Activated CD4-positive, alpha-beta T cell treated with anti-CD3 and anti-CD28 coated beads, Interleukin-2, Interleukin-6, amounts not matched to agents 100 ng/mL and 50 ng/mL, durations not matched to agents 16 hours and 8 hours (primary cell): ENCODE measurements at places on chromosomes 5 and 9.
A peak's percentile ranks its signal among the peaks of the same experiment; 100 is the strongest.

DNA sequence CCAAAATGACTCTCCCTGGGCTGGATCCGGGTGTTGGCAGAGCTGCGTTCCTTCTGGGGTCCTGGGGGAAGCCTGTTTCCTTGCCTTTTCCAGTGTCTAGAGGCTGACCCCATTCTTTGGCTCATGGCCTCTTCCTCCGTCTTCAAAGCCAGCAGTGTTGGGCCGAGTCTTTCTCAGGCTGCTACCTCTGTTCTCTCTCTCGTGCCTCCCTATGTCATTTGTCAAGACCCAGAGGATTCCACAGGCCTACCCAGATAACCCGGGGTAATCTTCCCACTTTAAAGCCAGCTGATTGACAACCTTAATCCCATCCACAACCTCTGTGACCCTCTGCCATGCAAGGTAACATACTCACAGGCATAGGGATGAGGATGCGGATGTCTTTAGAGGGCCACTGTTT lies 55.0 kb upstream of the KCNMB1 start:
- DNase-seq = no peak

DNA sequence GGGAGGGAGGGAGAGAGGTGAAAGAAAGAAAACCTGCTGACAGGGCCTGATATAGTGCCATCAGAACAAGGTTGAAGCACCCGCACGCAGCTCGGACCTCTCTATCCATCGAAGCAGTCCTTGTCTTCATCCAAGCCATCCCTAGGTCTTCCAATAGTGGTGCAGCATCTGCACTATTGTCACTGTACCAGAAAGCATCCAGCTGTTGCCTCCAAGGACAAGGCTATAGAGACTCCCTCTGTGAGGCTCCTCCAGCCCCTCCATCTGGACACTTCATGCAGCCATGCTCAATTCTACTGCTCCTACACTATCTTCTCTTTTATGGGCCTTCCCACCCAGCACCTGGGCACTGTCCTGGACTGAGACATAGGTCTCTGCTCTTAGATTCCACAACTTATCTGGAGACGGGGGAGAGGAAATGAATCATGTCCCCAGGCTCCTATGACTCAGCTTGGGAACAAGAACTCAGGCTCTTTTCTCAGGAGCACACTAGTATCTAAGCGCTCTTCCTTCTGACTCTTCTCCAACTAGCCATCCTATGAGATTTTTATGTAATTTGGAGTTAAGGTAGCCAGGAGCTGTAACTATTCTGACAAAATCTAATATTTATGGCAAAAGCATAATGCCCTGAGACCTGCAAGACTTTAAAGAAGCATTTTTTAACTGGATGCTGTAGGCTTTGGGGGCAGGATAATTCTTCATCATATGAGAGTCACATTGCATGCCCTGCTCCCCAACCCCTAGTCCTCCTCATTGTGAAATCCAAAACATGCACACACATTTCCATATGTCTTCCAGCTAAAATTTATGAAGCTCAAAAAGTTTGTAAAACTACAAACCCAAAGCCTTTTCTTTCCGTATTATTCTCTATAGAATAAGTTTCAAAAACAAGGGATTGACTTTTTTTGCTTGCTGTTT lies 446.8 kb downstream of the CCDC171 start:
- DNase-seq = no peak

DNA sequence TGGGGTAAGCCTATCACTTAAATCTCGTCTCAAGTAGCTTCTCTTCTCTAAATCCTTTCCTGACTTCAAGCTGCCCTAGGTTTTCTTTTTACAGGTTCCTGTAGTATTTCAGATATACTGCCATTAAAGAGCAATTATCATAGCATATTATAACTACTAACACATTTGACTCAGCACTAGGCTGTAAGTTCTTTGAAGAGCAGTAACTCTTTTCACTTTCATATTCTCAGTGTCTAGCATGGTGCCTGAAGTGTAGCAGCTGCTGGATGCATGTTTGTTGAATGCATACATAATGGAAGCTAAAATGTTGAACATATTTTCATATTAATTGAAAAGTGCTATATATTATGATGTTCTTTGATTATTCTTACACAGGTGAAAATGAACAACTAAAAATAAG lies 22.5 kb downstream of the CCDC152 start:
- no peak for DNase-seq

DNA sequence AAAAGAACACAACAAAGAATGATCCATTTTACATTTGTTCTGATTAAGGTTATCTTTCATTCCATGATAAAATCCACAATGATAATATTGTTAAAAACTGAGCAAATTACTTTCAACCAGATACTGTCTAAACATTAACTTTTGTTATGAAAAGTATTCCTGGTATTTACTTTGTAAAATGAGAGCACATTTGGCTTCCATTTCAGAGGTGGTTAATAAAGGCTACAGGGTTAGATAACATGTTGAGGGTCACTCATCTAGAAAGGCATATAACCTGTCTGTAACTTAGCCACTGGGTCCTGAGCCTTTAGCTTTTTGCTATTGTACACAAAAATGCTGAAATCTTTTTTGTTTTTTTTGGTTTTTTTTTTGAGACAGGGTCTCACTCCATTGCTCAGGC lies 99.3 kb downstream of the ANXA2R start:
- no peak for DNase-seq

GRCh38 chr9:16992138-16992537 lies 121.7 kb upstream of the BNC2 start:
- DNase-seq = no peak

- peak; percentile 77 for DNase-seq
Observed at GRCh38 chr9:97853844-97854695, 1.0 kb downstream of the FOXE1 start.

- DNase-seq = no peak
Observed at GRCh38 chr9:105930011-105930627, 235.8 kb downstream of the TMEM38B start.

- DNase-seq = peak; percentile 47
Observed at GRCh38 chr9:35661756-35662350, 3.1 kb downstream of the ARHGEF39 start.

GRCh38 chr9:110276781-110277180 lies 20.5 kb upstream of the TXN start:
- no peak for DNase-seq

DNA sequence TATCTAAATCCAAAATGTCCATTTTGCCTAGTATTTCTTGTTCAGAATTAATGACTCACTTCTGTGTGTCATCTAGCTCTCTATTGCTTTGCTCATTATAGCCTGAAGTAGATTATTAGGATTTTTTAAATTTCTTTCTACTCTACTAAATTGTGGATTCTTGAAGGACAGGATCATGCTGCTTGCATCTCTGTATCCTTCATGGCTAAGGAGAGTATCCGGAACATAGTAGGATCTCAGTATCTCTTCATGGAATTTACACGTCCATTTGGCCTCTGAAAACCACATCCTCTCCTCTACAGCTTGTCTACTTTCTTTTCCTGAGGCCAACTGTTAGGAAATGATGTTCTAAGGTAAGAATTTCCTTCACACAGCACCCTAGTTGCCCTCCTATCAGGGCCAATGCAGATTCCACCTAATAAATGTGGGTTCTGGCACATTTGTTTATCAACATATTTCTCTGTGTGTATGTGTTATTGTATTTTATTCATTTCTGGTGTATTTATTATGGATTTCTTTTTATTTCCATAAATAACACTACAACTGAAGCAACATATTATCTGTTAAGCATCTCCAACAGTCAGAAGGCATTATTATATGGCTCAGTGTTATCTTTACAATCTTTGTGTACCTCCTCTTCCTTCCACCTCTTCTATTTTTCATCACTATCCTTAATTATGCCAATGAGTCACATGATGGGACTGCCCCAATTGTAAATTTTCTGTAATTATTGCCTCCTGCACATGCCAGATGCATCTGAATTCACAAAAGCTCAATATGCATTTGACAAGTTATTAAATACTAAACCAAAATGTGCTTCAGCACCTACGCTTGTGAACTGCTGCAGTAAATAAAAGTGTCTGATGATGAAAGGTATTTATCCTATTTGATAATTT lies 557.8 kb upstream of the TLE4 start:
- no peak for DNase-seq

DNA sequence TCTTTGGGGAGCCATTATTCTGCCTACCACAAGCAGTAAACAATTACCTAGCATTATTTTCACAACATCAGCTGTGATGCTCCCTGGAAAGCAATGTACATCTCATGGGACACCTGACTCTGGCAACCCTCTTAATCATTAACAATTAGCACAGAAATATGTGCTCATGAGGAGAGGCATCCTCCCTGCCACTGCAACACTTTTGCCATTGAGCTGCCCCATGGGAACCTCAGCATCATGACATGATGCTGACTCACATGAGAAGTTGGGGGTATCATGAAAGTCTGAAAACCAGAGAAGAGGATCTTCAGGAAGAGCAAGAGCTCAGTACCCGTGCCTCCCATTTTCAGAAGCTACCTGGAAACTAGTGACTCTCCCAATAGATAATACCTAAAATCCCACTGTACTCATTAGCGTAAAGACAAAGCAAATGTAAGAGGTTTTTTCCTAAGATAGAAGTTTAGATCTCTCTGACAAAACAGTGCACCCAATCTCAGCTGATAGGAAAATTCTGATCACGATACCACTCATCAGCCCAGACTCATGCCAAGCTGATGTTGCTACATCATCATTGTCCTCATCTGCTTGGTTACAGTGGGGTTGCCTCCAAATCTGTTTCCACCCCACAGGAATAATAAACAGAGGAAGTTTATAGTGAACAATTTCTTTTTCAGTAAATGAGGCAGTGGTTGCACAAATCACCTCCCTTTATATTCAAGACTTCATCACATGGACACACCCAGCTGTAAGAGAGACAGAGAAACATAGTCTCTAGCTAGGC lies 244.5 kb downstream of the NR2F1-AS1 start:
- DNase-seq = no peak

- DNase-seq = no peak
Observed at GRCh38 chr5:31554552-31554951, 22.5 kb downstream of the C5orf22 start.

- no peak for DNase-seq
Observed at GRCh38 chr9:1759009-1759408, 256.1 kb upstream of the SMARCA2 start.

DNA sequence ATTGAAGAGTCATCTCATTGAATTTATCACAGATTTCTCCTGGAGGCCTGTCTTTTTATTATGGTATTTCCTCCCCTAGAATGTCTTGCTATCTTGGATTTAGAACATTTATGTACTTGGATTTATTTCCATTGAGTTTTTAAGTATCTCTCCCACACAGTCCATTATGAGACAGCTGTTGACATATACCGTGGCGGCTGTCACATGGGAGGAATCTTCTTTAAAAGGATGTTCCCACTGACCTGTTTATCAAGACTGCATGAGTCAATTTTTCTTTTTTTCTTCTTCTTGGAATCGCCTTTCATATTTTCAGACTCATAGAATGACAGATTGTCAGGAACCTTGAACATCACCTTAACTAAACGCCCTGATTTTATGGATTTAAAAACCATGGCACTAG lies 2.9 kb upstream of the CAVIN4 start:
- DNase-seq = no peak

GRCh38 chr9:37801287-37801850 lies 772 bp downstream of the DCAF10 start:
- peak; percentile 40 for DNase-seq

GRCh38 chr5:32421075-32421474 lies 23.5 kb downstream of the ZFR start:
- no peak for DNase-seq

DNA sequence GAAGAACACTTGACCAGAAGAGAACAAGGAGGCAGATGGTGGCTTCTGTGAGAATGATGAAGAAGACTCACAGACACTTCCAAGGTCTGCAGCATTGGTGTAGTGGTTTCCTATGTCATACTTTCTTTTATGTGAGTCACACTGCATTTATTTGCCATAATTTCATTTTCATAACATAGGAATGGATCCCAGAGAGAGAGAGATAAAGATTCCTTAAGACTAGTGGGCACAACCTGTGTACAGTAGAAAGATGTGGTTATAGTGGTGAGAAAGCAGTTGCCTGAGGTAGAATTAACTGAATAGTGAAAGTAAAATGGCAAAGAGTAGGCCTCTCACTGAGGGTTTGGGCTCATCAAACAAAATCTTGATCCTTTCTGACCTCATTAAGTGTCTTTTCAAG lies 7.6 kb upstream of the CCDC152 start:
- no peak for DNase-seq

DNA sequence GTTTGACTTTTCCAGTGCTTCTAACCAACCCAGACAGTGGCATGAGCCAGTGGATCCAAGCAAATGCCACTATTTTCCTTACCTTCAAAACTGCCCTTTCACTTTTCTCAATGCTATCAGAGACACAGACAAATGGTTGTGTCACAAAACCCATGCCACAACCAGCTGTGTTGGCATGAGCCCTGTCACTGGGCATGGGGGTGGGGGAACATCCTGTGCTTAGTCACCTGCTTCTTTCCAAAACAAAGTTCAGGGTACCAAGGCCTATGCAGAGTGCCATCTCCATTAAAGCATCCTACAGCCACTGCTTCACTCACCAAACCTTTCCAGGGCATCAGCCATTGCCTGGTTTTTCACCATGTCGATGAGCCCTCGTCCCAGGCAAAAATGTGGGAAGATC lies 30.1 kb downstream of the NIPSNAP3B start:
- peak; percentile 16 for DNase-seq

DNA sequence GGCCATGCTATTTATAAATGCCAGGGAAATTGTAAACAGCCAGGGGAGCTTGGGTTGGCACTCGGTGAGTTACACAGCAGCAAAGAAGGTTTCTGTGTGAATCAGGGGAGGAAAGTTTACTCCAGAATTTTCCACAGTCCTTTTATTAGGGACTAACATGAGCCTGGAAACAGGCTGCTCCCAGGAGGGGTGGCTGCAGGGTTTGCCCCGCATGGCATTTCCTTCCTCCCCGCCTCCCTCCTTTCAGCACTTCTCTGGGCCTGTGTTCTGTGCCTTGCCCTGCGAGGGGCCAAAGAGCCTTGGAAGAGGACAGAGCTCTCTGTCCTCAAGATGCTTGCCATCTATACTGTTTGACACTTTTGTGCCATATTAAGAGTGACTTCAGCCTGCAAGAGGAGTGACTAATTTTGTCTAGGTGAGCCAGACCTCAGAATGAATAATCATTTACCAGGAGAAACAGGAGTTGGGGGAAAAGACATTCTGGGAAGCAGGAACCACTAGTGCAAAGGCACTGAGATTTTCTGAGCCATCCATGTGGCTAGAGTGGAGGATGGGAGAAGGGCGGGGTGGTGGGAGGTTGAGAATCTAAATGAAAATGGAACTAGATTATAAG lies 1.8 kb downstream of the GSN start:
- DNase-seq = no peak

DNA sequence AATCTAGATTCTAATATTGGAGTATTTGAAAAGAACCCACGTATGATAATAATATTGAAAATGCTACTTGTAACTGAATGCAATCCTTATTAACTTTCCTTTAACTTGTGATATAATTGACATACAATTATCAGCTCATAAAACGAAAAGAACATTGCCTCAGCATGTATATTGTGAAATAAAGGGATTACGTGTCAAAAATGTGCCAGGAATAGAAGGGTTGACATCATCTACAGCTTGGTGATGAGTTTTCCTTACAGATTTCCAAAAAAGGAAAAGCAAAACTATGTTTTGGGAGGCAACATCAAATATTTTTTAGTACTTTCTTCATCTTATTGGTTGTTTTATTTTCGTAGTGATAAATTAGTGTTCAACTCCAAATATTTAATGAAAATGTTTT lies 266.0 kb upstream of the PTGER4 start:
- DNase-seq = no peak
